ENCODE measurements at places on chromosomes 5 and 9.

DNA sequence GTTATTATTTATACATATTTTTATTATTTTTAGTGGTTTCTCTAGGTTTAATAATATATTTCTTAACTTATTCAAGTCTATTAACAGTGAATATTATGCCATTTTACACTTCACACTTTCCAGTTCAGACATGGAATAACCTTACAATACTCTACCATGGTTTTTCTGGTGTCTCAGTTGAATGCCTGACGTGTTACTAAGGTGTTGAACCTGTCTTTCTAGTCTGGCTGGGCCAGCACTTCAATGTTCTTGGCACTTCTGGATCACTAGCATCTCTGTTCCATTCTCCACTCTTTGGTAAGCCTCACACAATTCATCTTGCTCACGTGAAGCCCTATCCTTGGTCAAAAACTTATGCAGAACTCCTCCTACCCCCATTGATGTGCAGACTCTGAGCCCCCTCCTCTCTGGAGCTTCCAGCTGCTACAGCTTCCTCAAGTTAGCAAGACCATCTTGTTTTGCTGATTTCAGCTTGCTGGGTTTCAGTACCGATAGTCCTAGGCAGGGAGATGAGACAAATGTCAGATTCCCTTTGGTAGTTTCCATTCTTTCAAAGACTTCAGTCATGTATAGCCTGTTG, 243.1 kb downstream of the FBXO4 start:
- DNase-seq, result no peak

- no peak for DNase-seq
Measured at GRCh38 chr9:78871452-78872331, 574.8 kb downstream of the PSAT1 start.

DNA sequence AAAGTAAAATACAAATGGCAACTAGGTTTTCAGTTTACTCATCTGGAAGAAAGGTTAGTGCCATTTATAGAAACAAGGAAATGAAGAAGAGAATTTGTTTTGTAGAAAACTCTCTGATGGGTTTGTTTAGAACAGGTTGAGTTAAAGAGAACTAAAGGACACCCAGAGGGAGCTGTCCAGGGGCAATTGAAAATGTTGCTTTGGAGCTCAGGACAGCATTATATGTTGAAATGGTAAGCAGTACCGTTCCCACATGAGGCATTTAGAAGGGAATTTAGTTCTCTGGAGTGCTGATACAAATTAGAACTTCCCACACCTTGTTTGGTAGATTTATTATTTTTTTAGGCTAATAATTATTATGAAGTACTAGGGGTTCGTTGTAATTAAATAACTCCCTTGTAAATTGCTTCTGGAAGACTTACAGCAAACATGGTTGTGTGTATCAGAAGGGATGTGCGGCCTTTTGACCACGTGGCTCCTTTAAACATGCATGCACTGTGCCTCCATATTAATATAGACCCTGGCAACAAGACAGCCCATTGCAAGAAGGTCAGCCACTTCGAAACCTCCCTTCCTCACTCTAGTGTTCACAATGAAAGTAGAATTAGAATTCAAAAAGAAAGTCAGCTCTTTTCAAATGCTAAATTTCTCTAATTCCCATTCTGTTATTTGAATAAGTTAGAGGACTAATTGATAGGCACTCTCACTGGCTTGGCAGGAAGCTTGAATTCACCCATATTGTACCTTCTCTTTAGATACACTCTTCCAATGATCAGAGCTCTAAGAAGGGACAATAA, 71.7 kb downstream of the ZNF462 start:
- DNase-seq, result no peak

GRCh38 chr5:179377421-179378115, 32.3 kb upstream of the ADAMTS2 start:
- no peak for DNase-seq

DNA sequence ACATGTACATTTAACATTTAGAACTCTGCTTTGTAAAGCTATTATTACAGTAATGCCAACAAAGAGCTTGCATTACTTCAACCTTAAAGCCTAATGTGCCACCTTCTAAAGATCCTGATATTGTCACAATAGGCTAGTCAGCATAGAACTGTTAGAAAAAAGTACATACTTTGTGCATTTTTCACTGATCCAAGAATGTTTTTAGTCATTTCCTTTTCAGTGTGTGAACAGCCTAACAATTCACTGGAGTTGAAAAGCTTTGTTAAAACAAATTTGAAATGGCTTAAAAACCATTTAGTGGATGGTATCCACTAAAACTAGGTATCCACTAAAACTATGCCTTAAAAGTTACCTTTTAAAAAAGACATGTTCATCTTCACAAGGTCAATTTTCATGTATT, 4.5 kb downstream of the RPS6 start:
- no peak for DNase-seq

All from activated CD8-positive, alpha-beta memory T cell treated with anti-CD3 and anti-CD28 coated beads for 4 hours (primary cell).